ENCODE measurements at places on chromosomes 12 and 14.

DNA sequence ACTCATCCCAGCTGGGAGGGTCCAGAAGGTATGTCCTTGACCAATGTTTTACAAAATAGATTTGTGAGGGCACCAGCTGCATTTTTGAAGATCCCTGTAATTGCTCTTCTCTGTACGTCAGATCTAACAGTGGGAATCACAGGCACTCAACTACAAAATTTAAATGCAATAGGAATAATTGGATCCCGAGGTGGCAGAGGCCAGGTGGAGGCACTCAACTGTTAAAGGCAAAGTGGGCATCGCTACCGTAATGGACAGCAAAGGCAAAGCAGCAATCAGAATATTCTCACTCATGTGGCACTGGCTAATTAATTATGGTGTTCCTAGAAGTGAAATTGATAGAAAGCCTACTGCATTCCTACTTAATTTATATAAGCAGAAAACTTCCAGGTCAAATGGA is 27.9 kb upstream of the PSMC1 start:
- DNase-seq = no peak

GRCh38 chr14:42673963-42674362 is 1067.3 kb downstream of the LRFN5 start:
- no peak for DNase-seq

DNA sequence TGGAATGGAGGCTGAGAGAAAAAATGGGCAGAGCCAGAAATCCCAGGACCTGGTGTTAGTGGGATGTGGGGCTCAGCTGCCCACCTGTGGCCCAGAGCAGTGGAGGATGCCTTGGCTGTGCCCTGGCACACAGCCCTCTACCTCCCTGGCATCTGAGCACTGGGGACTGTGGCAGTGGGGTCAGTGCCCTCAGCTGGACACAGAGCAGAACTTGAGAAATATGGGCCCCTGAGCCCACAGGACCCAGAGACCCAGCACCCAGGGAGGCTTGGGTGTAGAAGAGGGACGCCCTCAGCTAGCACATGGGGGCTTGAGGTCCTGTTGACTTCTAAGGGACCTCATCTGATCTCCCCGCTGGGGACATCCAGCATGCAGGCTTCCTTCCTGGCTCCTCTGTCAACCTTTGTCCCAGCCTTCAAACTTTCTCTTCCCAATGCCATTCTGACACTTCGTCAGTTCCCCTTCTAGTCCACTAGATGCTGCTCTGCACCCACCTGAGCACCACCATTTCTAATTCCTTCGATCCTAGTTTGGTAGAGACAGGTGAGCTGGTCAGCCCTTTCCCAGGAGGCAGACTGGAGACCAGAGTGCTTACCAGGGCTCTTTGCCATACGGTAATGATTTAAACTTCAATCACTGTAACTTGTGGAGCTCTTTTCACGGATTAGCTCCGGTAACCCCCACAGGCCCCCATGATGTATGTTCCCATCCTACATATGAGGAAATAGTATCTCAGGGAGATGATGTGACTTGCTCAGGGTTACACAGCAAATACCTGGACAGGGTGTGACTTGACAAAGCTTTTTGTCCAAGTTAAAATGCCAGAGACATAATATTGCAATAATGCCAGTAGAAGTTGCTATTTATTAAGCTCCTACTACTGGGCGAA is 143.7 kb downstream of the ASCL4 start:
- DNase-seq = no peak

DNA sequence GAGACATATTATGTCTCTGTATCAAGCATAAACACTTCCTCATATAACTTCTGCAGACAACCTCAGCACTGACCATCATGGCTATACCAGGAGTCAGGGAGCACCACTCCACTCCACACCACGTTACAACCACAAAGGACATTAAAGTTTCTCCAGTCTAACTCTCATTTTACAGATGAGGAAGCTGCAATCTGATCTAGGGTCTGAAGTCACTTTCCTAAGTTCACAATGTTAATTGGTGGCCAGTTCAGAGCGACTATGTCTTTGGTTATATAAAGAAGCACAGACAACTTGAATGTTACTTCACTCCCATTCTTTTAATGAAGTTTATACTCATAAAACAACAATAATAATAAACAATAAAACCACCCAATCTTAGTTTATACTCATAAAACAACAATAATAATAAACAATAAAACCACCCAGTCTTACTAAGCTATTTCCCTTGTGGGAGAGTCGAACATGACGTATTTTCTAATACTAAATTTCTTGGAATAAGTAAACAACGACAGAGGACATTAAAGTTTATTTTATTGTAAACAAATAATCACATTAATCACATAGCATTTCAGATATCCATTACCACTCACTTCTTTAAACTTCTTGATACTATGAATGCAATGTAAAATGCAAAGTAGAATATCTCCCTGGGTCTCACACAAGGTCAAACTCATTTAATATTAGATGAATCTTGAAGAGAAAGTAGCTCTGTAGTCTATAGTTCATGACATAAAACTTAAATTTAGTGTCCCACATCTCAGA is 72.4 kb upstream of the SSTR1 start:
- DNase-seq = no peak

DNA sequence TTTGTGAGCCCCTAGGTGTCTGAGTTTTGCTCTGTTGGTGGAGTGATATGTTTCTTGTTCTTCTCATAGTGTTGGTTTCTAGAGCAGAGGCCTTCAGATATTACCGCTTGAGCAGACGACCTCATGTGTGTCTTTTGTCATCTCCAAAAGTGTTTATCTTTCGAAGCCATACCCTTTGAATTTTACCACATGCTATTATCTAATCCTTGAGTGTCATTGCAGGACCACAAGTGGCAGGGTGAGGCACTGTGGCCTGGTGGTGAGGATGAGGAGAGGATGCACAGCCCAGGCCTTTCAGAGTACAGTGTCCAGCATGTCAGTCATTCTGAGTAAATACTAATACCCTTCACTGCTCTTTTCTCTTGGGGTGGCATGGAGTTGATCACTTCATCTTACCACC is 57.2 kb upstream of the CISTR start:
- DNase-seq = no peak

DNA sequence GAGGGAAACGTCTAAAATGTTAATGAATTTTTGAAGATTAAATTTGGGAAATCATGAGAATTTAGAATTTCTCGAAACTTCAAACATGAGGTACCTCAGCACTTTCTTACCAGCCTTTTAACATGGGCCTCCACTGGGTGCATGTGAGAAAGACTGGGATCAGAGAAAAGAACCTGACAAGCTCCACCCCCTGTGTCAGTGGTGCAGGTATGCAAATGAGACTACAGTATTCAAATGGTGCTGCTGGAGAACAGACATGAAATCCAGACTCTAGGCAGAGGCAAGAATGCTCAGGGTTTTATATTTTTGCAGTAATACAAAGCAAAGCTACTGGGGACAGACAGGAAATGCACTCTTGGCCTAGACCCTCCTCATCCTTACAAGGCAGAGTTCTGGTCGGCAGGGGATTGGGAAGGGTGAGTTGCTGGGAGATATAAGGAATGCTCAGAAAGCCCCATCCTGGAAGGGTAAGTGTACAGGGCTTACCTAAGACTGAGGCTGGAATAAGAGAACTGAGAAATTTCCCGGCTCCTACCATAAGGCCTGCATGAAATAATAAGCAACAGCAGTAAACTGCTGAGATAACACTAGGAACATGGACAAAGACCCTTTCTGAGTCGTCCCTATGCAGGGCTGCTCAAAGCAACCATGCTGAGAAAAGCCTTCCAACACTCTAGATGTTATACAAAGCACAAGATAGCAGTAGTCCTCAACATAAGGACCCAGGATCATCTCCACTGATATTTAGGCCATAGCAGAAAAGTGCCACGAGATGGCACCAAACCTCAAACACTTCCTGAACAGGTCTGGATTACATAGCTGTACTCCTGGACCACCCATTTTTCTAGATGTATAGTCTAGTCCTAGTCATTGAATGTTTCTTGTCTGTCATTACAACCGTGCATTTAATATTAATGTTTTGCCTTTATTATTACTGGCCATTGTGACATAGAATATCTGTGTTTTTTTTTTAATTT is 260.8 kb downstream of the RASSF9 start:
- no peak for DNase-seq

DNA sequence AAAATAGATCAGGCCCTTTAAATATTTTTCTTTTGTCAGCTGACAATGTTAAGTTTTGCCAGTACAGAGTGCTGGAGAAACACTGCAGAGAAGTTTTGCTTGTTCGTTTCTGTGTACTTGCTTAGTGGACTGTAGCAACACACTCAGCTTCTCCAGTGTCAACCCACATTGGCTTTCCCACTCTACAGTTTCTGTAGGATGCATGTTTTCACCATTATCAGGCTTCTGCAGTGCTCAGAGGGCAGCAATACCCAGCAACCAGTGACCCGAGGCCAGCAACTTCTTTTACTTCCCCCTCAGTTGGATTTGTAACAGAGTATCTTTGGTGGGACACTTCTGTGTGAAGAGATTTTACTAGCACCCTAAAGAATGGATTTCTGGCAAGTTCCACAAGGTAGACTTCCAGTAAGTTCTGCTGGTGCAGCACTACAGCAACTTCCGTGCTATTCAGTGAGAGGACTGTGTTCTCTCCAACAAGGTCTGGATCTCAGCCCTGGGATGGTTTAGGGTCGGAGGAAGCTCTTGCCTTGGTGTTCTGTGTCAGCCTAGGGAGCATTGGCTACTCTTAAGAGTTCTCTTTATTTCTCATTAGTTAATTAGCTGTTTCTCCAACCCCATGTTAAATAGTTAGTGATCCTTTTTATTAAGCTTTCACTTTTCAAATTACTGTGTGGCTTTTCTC is 70.4 kb downstream of the FUT8 start:
- no peak for DNase-seq

DNA sequence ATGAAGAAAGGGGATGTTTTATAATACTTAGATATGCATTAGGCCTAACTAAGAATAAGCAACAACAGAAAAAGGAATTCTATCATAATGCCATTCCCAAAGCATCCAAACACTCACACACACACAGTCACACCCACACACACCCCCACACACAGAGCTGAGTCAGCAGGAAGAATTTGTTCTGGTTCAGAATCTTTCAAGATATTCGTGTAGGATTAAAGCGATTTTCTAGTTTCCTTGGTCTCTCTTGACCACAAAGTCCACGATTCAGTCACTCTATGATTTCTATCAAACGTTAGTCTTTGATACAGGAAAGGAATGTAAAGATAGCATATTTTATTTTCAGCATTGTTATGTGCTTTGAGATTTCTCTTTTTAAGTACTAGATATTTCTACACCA is 382.6 kb upstream of the DCN start:
- DNase-seq = peak; percentile 19

GRCh38 chr12:83462419-83462818 is 775.7 kb downstream of the TMTC2 start:
- DNase-seq = no peak

- DNase-seq = no peak
These were observed 782.1 kb upstream of the TBX3 start for GRCh38 chr12:115466076-115466475.

- no peak for DNase-seq
These were observed 932.3 kb downstream of the FLRT2 start for GRCh38 chr14:86462193-86462753.

DNA sequence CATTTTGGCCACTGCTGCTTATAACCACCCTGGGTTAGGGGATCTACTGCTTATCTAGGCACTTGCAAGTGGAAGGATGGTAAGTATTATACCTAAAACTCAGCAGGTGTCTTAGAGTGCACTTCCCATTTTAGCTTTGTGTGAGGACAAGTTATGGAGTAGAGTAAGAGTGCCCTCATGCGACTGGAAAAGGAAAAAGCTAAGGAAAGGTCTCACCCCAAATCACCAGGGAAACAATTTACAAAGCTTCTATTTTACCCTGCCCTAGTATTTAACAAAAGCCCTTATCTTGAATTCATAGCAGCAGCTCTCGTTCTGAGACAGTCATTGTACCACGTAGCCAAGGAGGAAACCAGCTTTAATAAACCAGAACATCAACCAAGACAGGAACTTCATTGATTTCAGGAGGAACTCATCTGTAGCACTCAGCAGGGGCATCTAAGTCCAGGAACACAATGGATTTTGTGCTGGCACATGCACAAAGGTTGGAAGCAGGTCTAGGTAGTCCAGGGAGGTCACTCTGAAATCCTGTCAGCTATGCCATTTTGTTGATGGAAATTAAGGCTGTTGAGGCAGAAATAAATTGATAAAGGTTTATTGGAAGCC is 2.9 kb downstream of the RDH12 start:
- DNase-seq = no peak

DNA sequence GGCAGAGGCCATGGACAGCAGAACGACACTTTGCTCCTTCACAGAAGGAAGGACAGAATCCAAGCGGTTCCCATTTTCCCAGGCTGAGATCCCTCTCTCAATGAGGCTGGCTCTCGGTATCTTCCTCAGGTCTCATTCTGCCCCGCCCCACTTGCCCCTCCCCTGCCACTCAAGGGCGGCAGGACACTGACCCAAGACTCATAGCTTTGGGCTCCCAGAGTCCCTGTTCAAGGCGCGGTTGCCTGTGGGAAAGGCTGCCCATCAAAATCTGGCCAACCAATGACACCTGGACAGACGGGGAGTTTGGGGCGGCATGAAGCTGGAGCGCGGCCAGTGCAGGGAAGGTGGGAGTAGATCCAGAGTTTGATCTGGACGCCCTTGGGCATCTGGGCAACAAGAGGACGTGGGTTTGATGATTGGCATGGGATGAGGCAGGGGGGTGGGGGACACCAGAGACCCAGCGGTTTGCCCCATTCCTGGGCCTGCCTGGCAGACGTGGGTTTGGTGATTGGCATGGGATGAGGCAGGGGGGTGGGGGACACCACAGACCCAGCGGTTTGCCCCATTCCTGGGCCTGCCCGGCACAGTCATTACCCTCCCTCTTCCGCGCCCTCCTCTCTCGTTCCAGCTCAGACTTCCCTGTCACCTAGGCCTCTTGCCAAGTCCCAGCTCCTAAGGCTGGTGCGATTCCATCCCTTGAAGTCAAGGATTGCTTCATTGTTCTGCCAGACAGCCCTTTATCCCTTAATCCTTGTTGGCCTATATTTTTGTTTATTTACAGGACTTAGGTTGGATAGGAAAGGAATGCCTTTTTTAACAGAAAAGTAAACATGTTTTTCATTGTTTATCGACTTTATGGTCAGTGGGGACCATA is 92.1 kb downstream of the NINJ2 start:
- no peak for DNase-seq

GRCh38 chr12:29763301-29763683 is 20.4 kb downstream of the TMTC1 start:
- DNase-seq = no peak

GRCh38 chr14:85531141-85531586 is 1.2 kb downstream of the FLRT2 start:
- DNase-seq = no peak

DNA sequence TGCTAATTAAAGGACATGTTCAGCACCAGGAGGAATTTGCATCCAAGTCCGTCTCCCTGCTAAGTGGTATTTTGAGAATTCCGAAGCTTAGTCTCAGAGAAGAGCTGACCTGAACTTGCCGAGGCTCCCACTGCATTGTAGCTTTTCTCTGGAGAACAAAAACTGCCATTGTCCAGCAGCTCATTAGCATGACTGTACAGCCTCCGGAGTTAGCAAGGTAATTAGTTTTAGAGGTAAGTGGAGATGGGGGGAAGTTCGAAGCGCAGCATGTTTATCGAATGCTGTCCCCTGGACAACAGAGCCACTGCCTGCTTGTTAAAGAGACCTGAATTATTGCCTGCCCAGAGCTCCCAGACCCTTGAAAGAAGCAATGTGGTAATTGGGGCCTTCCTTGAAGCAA is 160.3 kb upstream of the PELI2 start:
- DNase-seq = no peak

Measured in stimulated activated CD4-positive, alpha-beta T cell treated with anti-CD3 and anti-CD28 coated beads, Interleukin-12 subunit alpha, Interleukin-12 subunit beta, amount 100 ng/mL, for 24 hours (primary cell).